ENCODE measurements at places on chromosomes 11 and 22. TPM values are rescaled to one million over a fixed set of nuclear protein-coding genes. Genes with fewer than 3 reads are reported as not detected.

DNA sequence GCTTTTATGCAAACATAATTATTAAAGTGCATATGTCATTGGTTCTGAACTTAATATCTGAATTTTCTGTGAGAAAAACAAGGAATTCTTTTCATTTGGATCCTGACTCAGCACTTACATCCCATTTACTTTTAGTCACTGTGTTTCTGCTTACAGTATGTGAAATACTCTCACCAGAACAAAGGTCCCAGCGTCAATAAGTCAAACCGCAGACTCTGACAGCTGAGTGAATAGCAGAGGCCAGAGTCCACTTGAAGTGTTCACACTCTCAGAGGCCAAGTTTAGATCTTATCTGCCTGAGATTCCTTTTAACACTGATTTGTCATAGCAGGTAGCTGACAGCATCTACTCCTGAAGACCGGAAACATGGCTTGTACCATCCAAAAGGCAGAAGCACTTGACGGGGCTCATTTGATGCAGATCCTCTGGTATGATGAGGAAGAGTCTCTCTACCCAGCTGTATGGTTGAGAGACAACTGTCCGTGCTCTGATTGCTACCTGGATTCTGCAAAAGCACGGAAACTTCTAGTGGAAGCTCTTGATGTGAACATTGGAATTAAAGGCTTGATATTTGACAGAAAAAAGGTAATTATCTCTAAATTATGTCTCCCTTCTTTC lies 14.6 kb downstream of the BBOX1 start:
- no peak for DNase-seq

DNA sequence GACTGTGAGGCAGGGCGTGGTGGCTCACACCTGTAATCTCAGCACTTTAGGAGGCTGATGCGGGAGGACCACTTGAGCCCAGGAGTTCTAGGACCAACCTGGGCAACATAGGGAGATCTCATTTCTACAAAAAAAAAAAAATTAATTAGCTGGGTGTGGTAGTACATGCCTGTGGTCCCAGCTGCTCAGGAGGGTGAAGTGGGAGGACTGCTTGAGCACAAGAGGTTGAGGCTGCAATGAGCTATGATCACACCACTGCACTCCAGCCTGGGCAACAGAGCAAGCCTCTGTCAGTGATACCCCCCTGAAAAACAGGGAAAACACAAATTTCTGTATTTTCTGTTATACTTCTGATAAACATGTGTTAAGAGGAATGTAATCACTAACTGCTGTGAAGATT lies 57.8 kb upstream of the ARHGAP32 start:
- no peak for DNase-seq

DNA sequence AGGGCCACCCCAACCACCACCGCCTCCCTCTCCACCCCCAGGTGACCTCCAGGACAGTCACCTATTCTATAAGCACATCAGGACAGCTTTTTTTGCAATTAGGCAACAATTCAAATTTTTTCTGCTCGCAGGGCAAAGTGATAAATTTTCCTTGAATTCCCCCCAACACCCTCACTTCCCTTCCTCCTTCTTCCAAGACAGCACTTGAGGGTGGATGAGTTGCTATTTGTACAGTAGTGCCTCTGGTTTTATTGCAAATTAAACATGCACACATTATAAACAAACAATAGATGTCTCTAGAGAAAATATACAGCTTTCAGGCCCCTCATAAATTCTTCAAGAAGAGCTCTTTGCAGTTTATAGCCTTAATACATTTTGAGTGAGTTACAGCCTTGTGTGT lies 80.9 kb upstream of the USP47 start:
- DNase-seq: no peak

- no peak for DNase-seq
These were observed 5.8 kb upstream of the JAM3 start for GRCh38 chr11:134063124-134063495.

GRCh38 chr11:73493956-73494598 lies 103.8 kb downstream of the FAM168A start:
- DNase-seq: no peak

GRCh38 chr22:26336773-26337172 lies 92.3 kb upstream of the ASPHD2 start:
- DNase-seq: no peak

DNA sequence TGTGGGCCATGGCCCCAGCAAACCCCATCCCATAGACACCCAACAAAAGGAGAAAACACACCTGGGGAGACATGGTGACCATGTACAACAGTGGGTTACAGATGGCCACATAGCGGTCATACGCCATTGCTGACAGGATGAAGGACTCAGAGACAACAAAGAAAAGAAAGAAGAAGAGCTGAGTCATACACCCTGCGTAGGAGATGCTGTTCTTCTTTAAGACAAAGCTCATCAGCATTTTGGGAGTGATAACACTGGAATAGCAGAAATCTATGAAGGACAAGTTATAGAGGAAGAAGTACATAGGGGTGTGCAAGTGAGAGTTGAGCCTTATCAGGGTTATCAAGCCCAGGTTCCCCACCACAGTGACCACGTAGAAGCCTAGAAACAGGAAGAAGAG lies 4.9 kb downstream of the OR8B8 start:
- no peak for DNase-seq

- DNase-seq: no peak
These were observed 97.3 kb downstream of the PDHX start for GRCh38 chr11:35013514-35014233.

GRCh38 chr11:30326906-30327305 lies 4.0 kb downstream of the ARL14EP start:
- DNase-seq: no peak

GRCh38 chr11:64665411-64665821 lies 57.6 kb downstream of the NRXN2 start:
- no peak for DNase-seq

DNA sequence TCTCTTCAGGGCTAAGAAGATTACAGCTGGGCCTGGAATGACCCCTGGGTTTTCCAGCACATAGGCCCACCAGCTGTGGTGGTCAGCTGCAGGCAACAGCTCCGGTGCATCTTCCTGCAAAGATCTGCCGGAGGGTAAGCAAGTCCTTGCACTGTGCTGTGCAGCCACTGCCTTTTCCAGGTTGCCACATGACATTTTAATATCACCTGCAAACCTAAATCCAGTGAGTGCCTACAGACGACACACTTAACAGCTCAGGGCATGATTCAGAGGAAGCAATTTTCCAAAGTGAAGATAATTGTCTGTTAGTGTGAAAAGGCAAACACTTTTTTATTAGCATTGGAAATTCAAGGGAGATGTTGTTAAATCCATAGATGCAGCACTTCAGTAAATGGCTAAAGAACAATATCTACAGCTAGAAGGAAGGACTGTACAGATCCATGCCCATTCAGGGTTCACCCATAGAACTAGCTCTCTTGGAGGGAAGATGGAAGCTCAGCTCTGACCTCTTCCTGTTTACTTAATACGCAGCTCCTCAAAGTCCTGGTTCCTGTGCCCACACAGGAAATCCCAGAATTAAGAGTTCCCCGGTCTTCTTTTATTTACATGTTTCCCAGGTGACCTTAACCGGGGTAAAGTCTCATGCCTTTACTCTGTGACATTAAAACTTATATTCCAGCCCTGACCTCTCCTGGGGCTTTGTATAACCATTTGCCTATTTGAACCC lies 13.3 kb upstream of the NRIP3 start:
- no peak for DNase-seq

DNA sequence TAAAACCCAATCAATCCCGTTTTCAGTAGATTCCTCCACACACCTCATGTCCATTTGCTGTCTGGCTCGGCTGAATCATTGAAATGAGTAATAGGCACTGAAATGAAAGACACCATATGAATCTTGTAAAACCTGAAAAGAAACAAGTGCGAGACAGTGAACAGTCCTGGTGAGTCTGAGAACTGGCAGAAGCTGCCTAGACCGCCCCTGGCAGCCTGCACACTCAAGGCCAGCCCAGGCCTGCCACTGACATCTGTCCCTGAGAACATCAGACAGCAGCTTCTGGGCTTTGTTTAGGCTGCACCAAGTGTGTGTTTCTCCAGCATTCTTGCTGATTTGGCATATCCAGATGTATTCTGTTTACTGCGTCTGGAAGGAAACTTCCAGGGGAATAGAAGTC lies 44.8 kb downstream of the ENDOD1 start:
- no peak for DNase-seq

DNA sequence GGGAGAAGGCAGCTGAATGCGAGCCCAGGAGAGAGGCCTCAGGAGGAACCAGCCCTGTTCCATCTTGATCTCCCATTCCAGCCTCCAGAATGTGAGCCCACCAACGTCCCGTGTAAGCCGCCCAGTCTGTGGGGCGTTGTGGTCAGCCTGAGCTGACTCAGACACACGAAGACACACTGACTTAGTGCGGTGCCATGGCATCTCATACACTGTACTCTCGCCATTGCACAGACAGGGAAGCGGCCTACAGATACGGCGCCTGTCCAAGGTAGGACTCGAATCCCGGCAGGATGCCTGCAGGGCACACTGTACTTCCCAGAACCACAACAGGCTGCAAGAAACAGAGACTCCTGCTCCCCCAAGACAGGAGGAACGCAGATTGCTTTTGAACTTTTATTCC lies 179.6 kb downstream of the CTTN start:
- DNase-seq: no peak

GRCh38 chr11:2561696-2562581 lies 117.1 kb downstream of the KCNQ1 start:
- no peak for DNase-seq

GRCh38 chr22:49658902-49659280 lies 168.8 kb downstream of the BRD1 start:
- no peak for DNase-seq

- DNase-seq: no peak
These were observed 2.5 kb upstream of the MIF start for GRCh38 chr22:23891726-23892125.

DNA sequence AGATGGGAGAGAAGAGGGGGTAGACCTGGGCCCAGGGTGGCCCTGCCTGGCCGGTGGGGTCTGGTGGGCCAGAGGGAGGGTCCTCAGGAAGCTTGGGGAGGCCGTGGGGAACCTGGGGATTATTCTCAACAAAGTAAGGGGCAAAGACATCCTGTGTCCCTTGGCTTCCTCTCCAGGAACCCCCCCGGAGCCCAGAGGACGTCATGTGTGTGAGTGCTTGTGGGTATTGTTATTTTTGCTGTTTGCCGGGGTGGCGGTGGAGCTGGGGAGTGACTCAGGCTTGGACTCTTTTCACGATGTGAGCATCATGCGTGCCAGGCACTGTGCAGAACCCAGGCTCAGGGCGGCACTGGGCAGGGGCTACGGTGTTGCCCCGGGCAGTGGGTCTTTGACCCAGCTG lies 982 bp upstream of the SHANK3 start:
- no peak for DNase-seq

DNA sequence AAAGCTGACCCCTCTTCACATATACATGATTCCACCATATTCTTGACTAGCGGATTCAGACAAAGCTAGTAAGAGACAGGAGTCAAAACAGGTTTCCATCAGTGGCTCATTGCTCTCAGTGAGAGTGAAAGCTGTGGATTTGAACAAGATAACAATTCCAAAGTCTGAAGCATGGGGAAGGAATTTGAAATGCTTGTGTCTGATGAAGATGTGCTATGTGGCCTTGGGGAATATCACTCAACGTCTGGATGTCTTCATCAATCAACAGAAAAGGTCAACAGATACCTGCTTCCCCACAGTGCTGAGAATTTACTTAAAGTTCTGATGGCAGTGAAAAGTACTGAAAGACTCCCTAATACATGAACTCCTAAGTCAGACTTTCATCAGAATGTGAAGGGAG lies 46.9 kb upstream of the SESN3 start:
- no peak for DNase-seq

DNA sequence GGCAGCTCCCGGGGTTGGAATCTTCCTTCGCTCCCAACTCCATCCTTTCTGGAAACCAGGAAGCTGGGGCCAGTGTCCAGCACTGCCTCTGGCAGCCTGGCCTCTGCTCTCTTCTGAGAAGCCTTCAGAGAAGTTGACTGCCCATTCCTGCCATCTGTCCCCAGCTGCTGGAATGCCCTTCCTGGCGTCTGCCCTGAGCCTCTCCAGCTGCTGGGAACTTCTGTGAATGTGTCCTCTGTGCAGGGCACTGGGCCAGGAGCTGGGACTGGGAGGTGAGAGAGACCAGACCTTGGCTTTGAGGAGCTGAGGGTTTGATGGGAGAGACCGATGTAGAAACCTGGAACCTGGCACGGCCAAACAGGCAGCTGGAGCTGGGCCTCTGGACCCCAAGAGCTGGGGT lies 5.9 kb upstream of the SOX10 start:
- DNase-seq: no peak

DNA sequence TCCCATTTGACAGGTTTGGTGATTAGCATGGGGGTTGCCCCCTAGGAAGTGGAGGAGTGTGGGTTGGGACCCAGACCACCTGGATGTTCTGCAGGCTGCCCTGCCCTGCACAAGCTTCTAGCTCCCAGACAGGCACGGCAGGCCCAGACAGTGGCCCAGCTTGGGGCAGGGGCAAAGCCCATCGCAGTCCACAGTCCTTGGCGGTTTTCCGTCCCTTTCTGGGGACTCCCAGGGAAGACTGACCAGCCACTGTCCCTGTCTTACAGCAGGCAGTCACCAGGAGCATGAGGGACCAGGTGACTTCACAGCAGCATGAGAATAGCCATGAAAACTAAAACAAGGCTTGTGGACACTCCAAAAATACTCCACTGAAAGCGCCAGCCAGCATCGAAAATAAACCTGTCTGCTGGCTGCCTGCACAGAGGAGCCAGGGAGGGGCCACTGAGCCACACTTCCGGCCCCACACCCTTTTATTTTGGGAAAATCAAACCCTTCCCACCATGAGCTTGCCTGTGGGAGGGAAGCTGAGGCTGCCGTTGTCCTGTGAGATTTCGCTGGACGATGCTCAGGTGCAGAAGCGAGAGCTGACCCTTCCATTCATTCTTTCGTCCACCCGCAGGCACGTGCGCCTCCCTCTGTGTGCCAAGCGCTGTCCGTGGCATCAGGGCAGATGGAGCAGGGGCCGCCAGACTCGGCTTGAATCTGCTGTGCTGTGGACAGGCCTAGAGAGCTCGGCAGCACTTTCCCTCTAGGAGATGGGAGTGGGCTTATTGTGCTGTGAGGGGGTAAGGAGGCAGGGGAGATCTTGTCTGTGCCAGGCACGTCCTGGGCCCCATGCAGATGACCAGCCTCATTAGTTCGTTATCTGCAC lies 28.0 kb downstream of the FADD start:
- DNase-seq: no peak

Gene DKK3
- 0.70 TPM for total RNA-seq

Gene PGA5
- not detected for total RNA-seq

Gene NAALADL1
- 41.6 TPM for total RNA-seq

Gene KRTAP5-11
- total RNA-seq: not detected

Gene APOBEC3A
- total RNA-seq: 4.3 TPM

Gene OR8K1
- not detected for total RNA-seq

Gene KCNJ1
- total RNA-seq: not detected

Gene GLYAT
- not detected for total RNA-seq

Gene GLB1L2
- 3.3 TPM for total RNA-seq

Gene TRAPPC4
- 71.4 TPM for total RNA-seq

Gene NLRP14
- not detected for total RNA-seq

Gene PKDREJ
- total RNA-seq: 0.07 TPM

Gene RAB1B
- total RNA-seq: 144 TPM

Measured in natural killer cell (primary cell).